Epithelial cell of proximal tubule (primary cell): ENCODE measurements at places on chromosomes 6 and 20. TPM values are rescaled to one million over a fixed set of nuclear protein-coding genes. Genes with fewer than 3 reads are reported as not detected.

GMPR gene
- total RNA-seq, result 0.81 and 1.2 TPM in 2 replicates

- no peak for DNase-seq
Observed at GRCh38 chr6:90495216-90495817, 91.6 kb downstream of the MAP3K7 start.

DNA sequence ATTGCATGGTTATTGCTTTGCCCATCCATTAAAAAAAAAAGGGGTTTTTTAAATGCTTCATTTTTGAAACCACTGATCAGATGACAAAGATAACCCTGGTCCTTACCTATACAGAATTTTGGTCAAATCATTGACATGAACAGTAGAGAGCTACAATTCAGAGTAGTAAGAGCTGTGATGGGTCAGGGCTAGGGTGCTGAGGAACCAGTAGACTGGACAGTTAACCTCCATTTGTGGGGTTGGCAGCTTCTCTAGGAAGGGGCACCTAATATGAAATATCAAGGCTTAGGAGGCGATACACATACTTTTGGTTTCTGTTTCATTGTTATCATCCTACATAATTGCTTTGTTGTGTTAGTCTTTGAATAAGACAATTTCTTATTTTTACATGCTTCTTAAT, 55.1 kb downstream of the ORC3 start:
- no peak for DNase-seq

NUP43 gene
- 29.8 and 31.5 TPM in 2 replicates for total RNA-seq

DNA sequence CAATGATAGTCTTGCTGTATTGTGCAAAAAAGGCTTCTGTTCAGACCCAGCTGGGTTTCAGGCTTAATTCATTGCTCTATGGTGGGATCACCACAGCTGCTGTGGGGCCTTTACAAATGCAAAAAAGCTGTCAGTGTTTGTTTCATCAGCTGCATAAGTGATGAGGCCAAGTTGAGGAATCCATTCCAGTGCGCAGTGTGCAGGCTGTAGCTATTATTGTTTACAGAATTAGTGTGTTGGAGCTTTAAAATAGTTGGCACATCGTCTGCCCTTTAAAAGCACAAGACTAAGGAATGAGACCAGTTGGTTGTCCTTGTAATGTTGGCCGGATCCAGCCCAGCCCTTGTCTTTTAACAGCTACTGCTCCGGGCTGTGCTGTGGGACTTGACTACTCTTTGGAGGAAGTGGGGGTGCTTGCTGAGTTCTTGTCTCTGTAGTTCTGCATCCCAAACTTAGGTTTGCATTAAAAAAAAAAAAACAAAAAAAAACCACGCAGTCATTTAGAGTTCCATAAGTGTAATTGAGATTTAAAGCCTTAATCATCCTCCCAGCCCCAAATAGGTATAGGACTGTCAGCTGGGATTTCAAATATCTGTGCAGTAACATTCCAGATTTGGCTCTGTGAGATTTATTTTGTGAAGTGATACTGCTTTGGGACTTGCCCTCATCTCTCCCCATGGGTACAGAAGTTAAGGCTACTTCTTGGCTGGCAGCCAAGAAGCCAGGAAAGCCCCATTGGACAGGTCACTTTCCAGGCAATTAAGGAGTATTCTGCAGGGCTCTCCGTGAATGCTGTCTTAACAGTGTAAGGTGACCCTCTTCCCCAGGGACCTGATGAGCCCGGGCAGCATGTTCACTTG, 19.3 kb downstream of the JARID2 start:
- no peak for DNase-seq

TSPYL4 gene
- 8.5 and 10.5 TPM in 2 replicates for total RNA-seq

RIPPLY2 gene
- total RNA-seq, result not detected in 2 replicates

MMP24 gene
- 8.2 and 12.2 TPM in 2 replicates for total RNA-seq

GRCh38 chr6:142902636-142903053, 42.3 kb downstream of the HIVEP2 start:
- DNase-seq, result peak; percentile 92

DNA sequence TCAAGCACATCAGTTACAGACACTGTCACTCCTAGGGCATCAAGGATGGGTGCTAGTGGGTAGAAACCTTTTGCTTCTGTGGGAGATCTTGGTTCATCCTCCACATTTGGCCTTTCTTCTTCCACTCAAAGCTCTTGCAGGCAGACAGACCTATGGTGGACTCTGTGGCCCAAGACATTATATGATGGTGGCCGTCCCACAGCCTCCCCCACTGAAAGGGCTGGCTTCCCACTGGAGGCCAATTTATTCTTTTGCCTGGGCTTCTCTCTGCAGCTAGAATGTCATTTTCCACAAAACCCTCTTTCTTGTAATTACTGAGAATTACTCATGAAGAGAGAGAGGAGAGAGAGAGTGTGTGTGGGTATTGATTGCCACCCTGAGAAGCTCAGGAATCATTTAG, 43.8 kb downstream of the CD40 start:
- no peak for DNase-seq

DNA sequence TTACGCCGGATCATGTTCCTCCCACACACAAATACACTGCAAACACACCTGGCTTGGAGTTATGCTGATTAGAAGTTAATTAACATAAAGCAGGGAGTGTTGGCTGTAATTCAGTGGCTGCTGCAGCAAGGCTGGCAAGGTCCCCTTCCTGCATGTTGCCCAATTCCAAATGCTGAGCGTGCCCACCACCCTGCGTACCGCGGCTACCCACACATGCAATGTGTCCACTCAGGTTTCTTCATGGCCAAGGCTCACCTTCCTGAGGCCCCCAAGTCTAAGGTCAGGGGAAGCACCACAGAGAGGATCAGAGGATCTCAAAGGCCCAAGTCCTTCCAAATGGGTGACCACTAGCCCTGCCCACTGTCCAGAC, 11.6 kb upstream of the PRND start:
- no peak for DNase-seq

- peak; percentile 46 for DNase-seq
Observed at GRCh38 chr6:90328004-90328403, 31.4 kb upstream of the BACH2 start.

GRCh38 chr6:32836873-32837272, 1.7 kb downstream of the TAP2 start:
- DNase-seq, result no peak

DNA sequence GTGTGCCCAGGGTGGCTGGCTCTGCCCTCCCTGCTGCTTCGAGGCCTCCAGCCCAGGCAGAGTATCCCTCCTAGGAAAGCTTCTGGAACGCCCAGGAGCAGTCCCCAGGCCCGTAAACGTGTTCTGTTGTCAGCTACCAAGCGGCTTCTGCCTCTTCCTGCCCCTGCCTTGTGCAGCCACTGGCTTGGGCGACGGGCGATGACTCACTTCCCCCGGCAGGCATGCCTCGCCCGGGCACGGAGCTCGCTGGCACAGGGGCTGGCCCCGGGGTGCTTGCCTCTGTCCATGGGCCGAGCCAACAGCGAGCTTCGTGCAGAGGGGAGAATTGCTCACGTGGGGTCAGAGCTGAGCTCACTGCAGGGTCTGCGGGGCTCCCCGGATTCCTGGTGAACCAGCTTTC, 86.7 kb upstream of the THBS2 start:
- no peak for DNase-seq

PPP1R11 gene
- total RNA-seq, result 45.4 and 54.5 TPM in 2 replicates

SIRPD gene
- 0.51 TPM in 1 of 2 replicates, not detected in the other for total RNA-seq

- no peak for DNase-seq
Observed at GRCh38 chr6:98827295-98828159, 6.8 kb upstream of the POU3F2 start.

TRIM10 gene
- total RNA-seq, result not detected in 2 replicates

KIFC1 gene
- total RNA-seq, result 117 and 126 TPM in 2 replicates

DNA sequence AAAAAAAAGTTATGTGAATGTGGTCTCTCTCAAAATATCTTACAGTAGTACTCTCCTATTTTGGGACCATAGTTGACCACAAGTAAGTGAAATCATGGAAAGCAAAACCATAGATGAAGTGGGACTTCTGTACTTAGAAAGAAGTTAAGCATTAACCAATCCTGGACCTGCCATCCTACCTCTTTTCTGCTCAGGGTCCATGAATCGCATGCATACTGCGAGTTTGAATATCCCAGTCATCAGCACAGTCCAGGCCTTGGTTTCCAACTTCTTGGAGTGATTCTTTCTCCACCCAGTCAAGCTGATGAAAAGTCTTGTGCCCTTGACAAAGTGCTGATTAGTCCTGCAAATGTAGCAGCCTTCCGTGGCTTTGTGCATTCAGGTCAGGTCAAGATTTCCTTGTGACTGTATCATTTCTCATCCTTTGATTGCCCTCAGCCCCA, 46.0 kb downstream of the RNF217 start:
- DNase-seq, result peak; percentile 50

DNA sequence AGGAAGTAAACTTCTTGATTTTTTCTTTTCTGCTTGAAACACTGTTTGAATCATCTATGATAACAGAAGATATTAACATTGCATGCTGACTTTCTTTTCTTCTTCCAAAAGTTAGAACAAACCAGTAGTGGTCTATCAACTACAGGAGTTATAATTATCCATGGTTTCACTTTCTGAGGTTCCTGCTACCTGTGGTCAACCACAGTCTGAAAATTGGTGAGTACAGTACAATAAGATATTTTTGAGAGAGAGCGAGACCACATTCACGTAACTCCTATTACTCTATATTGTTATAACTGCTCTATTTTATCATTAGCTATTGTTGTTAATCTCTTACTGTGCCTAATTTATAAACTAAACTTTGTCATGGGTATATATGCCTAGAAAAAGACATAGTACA, 86.1 kb downstream of the MAP7 start:
- DNase-seq, result no peak

HLA-DMA gene
- 0.65 and 2.0 TPM in 2 replicates for total RNA-seq

DNA sequence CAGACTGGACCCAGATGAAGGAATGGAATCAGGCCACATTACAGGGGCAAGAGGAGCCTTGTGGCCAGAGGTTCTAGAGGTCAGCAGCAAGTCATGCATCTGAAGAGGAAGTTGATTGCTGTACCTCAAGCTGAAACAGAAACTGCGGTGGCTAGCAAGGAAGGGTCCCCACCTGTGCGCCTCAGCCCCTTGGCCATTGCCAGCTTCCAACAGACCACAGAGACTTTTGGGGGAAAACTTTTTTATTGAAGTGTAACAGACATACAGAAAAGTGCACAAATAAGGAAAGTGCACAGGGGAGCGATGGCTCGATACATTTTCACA, 26.8 kb upstream of the SLC9A8 start:
- DNase-seq, result no peak

GRCh38 chr6:43951063-43951755, 176.0 kb downstream of the MRPL14 start:
- no peak for DNase-seq

DNA sequence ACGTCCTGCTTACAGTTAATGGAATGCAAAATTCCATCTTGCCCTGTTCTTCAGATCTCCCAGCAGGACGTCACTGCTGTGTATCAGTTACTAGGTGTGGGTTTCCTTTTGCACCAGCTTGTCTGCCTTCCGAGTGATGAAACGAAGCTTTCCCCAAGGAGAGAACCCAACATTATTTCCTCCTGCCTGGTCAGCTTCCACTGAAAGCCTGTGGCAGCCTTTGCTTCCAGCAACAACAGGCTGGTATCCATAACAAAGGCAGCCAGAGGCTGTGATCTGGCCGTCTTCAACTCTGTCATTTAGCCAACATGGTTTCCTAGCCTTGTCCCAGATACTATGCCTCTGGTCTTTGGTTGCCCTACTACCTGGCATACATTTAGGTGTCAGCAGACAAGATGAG, 78.9 kb upstream of the HEY2 start:
- no peak for DNase-seq

DNA sequence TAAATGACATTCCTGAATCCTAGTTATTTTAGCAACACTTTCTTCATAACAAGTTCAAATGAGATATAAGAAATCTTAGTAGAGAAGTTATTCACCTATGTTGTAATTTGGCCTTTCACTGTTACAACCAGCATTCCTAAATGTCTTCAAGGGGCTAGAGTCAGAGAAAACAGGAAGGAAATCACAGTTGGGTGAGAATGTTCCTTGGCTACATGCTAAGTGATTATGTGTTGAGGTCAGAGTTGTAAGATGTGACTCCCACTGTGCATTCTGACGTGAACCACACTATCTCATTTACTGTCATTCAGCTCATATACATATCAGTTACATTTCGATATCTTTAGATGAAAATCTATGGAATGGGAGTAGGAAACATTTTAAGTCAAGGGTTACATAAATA, 51.0 kb upstream of the MLIP start:
- DNase-seq, result peak; percentile 33

DNA sequence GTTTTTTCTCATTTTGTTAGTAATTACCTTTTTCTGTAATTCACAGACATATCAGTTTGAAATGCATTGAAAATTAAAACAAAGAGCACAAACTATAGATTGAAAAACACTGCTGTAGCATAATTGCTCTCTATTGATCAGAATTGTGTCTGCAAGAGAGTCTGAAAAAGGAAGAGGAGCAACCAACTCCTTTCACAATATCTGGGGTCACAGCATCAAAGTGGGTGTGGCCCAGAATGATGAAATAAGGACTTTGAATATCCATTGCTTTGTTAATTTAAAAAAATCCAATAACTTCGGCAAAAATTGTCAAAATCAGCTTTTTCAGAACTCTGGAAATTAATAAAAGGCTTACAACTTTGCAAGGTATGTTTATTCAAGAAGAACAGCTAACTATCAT, 99.2 kb downstream of the MYLK4 start:
- no peak for DNase-seq

CDS2 gene
- total RNA-seq, result 17.3 and 18.7 TPM in 2 replicates

DNA sequence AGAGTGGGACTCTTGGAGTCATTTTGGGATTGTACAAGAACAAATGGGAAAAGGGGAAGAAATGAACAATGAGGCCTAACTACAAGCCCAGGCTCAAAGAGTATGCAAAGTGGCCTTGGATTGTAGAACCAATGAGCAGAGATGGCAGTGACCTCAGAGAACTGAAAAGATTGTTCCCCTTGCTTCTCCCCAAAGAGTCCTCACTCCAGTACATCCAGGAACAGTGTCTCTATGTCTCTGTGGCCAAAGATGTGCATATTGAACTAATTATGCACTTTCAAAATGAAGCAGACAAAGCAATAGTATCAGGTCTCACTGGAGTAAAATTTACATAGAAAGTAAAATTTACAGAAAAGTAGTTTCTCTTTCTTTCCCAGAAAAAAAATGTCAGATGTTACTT, 81.0 kb downstream of the SMLR1 start:
- no peak for DNase-seq

DNA sequence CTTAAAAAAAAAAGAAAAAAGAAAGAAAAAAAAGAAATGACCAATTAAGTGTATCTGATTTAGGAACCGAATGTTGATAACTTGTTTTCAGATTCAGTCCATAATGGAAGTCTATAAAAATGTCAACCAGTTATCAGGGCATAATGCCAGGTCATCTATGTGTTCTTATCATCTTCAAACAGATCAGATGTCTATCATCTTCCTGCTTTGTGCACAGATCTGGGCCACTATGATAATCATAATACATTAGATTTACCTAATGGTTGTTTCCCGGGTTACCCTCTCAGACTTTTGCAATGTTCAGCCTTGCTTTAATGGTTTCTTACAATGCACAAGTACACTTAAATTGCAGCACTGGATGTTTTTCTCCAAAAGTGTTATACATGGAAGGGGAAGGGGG, 100.6 kb downstream of the NKAIN2 start:
- no peak for DNase-seq
